Vagina (tissue), 2 donors: ENCODE measurements at places on chromosomes 1 and 21.

DNA sequence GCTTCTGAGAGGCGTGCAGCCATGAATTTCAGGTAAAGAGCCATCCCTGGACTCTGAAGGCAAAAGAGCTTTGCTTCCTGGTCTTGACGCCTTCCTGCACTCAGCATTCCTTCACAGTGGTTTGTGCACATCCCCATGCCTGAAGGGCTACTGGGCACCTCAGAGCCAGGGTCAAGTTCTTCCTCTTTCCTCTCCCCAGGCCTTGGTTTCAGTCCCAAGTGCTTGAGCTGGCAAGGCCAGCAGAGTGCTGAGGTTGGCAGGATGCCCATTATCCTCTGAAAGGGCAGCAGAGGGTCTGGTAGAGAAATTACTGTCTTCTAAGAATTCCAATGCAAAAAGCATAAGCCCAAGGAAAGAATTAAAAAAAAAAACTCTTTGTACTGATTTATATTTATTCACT lies 1064.9 kb downstream of the TTLL7 start:
- DNase-seq, result no peak

DNA sequence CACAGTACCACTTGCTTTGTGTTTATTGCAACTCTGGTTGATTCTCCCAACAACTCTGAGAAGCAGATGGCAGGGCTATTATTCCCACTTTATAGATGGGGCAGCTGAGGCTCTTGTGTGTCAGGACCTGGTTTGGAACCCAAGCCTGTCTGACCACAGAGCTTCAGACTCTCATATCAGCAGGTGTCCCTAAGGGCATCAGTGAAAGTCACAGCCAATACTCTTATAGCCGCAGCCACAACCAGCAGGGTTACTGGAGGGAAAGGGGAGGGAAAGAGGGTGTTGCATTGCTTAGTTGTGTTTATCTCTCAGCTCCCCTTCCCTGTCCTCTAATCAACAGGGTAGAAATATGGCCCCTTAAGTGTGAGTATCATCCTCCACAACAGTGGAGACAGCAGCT lies 304.0 kb downstream of the RRAGC start:
- no peak for DNase-seq

DNA sequence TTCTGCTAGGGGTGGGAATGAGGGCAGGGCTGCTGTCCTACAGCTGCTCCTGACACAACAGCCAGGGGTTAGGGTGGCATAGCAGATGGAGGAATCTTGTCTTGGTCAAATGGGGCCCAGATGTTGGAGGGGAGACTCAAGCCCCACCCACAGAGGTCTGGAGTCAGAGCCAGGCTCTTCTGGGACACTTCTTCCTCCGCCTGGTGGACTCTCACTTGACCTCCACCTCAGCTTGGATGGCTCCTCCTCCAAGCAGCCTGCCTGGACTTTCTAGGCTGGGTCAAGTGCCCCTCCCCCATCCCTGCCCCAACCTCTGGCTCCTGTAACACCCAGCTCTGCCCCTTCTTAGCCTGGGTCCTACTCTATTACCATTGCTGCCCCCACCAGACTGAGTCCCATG lies 35.5 kb downstream of the EPHA2 start:
- no peak for DNase-seq

- DNase-seq, result no peak
Observed at GRCh38 chr1:225882694-225883615, 775 bp upstream of the TMEM63A start.

DNA sequence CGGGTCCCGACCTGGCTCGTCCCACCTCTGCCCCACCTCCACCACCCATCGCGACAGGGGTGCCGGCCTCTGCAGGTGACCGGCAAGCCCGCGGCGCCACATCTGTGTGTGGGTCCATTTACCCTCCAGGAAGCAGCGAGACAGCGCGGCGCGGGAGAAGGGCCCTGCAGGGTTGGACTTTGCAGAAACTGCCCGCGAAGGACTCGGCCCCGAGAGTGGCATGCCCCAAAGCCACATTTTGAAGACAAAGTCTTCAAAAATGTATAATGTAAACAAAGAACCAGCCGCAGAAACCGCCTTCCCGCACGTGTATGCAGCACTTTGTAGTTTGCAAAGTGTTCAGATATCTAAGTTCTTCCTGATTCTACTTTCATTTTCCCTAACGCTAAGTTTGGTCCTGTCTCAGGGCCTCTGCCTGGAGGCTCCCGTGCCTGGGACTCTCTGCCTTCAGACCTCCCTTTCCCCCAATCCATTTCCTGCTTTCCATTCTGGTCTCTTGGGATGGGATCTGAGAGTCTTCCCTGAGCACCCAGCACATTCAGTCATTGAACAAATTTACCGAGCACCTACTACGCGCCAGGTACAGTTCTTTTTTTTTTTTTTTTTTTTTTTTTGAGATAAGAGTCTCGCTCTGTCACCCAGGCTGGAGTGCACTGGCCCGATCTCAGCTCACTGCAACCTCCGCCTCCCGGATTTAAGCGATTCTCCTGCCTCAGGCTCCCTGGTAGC lies 524 bp upstream of the TMCO4 start:
- no peak for DNase-seq

- DNase-seq, result no peak
Observed at GRCh38 chr1:39640861-39641260, 1.4 kb upstream of the HEYL start.

GRCh38 chr1:164473544-164473943 lies 85.4 kb upstream of the PBX1 start:
- DNase-seq, result no peak

DNA sequence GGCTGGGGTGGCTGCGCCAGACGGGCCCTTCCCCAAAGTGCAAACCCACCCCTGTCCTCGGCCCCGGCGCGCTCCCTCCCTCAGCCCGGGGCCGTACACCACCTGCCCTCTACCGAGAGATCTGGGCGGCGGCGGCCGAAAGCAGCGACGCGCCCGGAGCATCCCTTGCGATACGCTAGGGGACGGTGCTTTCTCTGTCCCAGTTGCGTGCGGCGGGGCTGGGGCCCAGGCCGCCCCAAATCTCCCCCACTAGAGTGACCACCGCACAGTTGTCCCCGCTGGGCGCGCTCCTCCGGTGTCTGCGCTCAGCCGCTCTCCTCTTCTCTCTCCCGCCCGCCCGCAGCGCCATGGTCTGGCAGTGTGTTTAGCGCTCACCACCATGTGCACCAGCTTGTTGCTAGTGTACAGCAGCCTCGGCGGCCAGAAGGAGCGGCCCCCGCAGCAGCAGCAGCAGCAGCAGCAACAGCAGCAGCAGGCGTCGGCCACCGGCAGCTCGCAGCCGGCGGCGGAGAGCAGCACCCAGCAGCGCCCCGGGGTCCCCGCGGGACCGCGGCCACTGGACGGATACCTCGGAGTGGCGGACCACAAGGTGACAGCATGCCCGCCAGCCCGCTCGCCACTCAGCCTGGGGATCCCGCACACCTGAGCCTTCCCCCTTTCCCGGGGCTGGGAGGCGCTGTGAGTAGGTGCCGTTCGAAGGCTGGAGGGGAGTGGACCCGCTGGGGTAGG lies 1.0 kb downstream of the ST6GALNAC5 start:
- DNase-seq, result no peak

- no peak for DNase-seq
Observed at GRCh38 chr1:231393668-231394067, 28.4 kb downstream of the EGLN1 start.

- no peak for DNase-seq
Observed at GRCh38 chr1:244353551-244354091, 98.1 kb downstream of the ADSS2 start.

GRCh38 chr1:189131576-189131975 lies 1346.1 kb downstream of the BRINP3 start:
- no peak for DNase-seq

DNA sequence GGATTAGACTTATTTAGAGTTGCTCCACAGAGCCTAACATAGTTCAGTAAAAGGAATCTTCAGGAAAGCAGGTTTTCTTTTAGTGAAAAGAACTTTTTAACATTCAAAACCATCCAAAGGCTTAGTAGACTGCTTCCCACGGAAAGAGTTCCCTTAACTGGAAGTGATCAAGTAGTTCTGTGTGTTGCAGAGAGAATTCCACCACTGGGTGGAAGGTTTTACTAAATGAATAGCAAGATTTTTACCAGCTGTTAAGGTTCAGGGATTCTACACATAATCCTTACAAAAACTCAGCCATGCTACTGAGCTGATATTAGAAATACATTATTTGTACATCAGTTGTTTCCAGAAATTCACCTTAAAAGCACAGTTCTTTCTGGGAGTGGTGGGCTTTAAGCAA lies 119.7 kb downstream of the GDAP2 start:
- no peak for DNase-seq

GRCh38 chr1:22615886-22616285 lies 20.5 kb upstream of the C1QA start:
- no peak for DNase-seq

DNA sequence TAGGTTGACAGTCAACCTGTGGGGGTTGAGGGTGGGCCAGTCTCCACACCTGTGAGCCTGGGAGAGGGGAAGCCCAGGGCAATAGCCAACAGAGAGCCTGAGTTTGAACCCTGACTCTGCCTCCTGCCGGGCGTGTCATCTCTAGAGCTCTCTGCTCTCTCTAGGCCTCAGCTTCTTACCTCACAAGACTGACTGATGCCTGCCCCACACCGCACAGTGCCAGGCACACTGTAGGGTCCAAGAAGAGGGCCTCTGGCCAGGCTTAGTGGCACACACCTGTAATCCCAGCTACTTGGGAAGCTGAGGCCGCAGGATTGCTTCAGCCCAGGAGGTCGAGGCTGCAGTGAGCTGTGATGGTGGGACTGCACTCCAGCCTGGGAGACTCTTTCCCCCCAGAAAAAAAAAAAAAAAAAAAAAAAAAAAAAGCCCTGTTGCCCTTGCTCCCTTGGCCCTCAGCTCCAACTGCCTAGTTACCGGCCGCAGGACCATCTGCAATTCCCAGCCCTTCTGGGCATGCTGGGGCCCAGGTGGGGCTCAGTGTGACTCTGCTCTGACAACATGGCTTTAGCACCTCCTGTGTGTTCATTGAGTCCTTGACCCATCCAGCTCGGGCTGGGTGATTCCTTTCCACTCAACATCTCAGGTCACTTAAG lies 25.1 kb downstream of the GRHL3 start:
- DNase-seq, result no peak
